ENCODE measurements at places on chromosomes 2 and 18. TPM values are rescaled to one million over a fixed set of nuclear protein-coding genes. Genes with fewer than 3 reads are reported as not detected.

Gene ALPI
- total RNA-seq = not detected

DNA sequence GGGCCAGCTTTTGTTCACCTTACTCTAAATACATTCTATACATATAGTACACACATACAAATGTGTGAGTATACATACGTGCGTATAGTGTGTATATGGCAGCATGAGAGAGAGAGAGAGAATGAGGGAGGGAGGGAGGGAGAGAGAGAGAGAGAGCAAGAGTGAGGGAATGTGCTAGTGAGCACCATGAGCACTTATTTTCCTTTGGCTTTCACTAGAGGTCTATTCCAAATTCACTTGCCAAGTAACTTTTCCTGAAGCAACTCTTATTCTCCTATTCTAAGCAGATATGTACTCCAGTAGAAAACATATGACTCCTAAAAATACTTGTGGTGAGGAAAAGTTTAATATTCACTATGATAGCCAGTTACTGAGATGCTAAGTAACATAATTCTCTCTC, 85.7 kb downstream of the COBLL1 start:
- no peak for DNase-seq

Gene TYW5
- 8.3 TPM for total RNA-seq

DNA sequence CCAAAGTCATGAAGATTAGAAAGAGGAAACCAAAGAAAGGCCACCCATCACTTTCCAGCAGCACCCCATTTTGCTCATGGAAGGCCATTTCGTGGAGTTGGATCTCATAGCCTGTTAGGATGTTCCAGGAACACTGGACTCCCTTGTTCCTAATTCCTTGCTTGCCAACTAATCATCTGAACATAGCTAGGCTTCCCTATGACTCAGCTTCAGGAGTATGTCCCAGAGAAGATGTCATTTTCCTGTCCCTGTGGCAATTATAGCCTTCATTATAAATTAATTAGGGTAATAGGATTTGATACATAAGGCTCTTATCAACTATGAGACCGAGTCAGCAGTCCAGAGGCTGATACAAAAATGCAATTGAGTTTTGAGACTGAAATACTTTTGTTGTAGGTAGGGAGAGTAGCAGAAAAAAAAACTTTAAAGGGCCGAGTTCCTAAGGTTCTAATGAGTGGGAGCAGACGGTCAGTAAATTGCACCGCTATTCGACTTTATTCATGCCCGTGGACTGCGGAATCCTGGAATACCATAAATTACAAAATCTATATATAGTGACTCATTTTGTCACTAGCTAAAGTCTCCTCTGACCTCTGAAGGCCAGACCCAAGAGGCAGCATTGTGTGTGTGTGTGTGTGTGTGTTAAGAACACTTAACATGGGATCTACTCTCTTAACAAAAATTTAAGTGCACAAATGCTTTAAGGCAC, 311.8 kb downstream of the FBXO15 start:
- DNase-seq = no peak

Gene EFR3B
- total RNA-seq = 1.2 TPM

GRCh38 chr18:33317640-33318039, 122.9 kb downstream of the CCDC178 start:
- DNase-seq = no peak

DNA sequence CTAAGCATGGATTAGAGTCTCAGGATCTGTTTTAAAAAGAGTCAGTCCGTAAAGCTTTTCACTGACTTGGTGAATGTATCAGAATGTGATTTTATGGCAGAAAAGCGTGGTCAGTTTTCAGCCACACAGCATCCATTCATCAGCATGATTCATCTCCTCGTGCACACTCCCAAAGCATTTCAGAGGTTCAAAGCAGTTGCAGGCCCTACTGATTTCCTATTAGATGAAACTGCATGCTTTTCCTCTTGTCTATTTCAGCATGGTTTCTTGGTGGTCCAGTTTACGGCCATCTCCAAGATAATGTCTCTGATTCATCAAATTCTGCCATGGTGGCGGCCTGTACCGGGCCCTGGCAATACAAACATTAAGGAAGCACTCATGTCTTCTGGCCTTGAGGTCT, 4.8 kb upstream of the PARD6G start:
- DNase-seq = no peak

Data from activated naive CD4-positive, alpha-beta T cell treated with anti-CD3 and anti-CD28 coated beads, Interleukin-2, amount 50 U/mL, for 72 hours (primary cell).